SW480 (cell line): ENCODE measurements at places on chromosomes 12 and 14.

DNA sequence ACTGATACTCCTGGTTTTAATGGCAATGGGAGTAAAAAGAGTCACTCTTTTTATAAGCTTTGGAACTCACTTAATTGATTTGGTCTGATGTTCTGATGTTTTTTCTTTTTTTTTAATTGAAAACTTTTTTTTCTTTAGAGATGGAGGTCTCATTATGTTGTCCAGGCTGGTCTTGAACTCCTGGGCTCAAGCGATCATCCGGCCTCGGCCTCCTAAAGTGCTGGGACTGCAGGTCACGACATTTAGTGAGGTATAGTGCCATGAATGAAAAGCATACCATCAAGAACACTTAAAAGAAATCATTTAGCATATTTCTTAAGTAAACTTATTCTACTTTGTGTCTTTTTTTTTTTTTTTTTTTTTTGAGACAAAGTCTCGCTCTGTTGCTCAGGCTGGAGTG is 12.7 kb upstream of the EID3 start:
- no peak for DNase-seq

DNA sequence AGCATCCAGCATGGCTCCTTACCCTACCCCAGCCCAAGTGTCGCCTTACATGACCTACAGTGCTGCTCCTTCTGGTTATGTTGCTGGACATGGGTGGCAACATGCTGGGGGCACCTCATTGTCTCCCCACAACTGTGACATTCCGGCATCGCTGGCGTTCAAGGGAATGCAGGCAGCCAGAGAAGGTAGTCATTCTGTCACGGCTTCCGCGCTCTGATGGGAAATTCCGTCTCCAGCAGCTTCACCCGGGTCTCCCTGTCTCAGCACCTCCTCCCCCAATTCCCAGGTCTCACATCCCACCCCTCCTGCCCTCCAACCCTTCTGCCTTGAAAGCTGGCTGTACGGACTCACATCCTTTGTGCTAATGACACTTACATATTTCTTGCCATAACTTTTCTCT is 14.6 kb downstream of the PAX9 start:
- no peak for DNase-seq

GRCh38 chr12:49673446-49674317 is 33.5 kb downstream of the FMNL3 start:
- no peak for DNase-seq

DNA sequence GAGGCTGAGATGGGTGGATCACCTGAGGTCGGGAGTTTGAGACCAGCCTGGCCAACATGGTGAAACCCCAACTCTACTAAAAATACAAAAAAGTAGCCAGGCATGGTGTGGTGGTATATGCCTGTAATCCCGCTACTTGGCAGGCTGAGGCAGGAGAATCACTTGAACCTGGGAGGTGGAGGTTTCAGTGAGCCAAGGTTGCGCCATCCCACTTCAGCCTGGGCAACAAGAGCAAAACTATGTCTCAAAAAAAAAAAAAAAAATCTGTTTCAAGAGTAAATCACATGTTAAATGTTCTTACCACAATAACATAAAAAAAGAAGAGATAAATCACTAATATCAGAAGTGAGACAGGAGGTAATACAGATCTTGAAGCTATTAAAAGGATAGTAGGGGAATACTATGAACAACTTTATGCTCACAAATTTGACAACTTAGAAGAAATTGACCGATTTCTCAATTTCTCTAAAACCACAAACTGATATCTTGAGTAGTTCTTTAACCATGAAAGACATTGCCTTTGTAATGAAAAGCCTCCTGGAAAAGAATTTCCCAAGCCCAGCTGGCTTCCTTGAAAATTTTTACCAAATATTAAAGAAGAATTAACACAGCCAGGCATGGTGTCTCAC is 37.7 kb downstream of the TAOK3 start:
- DNase-seq, result no peak

DNA sequence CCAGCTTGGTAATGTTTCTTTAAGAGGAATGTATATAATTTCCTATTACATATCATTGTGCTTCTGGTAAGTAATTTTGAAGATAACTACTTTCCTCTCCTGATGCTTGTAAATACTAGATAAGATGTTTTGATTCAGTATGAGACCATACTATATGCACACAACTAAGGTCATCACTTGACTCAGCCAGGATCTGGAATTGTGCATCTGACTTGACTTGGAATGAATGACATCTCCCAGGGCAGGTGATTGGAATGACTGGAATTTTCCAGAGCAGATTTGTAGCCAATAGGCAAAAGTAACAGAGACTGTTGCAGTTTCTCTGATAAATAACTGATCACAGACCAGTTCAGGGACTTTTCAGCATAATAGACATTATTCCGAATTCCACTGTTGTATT is 11.1 kb downstream of the BEST3 start:
- no peak for DNase-seq

- no peak for DNase-seq
Measured at GRCh38 chr12:6352193-6353173, 10.6 kb upstream of the TNFRSF1A start.

- DNase-seq, result peak; percentile 33
Measured at GRCh38 chr14:63852271-63852816, 460 bp upstream of the SYNE2 start.

DNA sequence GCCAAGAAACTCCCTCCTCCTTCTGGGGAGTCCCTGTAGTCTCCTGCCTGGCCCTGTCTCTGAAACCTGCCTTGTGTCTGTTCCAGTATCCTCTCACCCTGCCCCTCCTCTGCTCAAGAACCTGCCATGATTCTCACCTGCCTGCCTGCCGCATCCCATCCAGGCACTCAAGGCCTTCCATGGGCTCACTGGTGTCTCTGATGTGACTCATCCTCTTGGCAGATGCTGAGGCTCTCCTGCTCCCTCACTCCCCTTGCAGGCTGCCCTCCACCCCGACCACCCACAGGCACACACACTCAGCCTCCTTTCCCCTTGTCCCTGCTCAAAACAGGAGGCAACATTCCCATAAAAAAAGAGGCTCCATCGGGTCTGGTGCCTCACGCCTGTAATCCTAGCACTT is 5.8 kb upstream of the BEGAIN start:
- DNase-seq, result no peak

- no peak for DNase-seq
Measured at GRCh38 chr12:53670971-53671370, 4.9 kb downstream of the ATP5MC2 start.

- no peak for DNase-seq
Measured at GRCh38 chr12:105393587-105393986, 63.1 kb downstream of the C12orf75 start.

GRCh38 chr12:77940011-77940423 is 109.3 kb downstream of the NAV3 start:
- DNase-seq, result peak; percentile 20

- DNase-seq, result no peak
Measured at GRCh38 chr14:75126121-75126544, 715 bp downstream of the NEK9 start.

DNA sequence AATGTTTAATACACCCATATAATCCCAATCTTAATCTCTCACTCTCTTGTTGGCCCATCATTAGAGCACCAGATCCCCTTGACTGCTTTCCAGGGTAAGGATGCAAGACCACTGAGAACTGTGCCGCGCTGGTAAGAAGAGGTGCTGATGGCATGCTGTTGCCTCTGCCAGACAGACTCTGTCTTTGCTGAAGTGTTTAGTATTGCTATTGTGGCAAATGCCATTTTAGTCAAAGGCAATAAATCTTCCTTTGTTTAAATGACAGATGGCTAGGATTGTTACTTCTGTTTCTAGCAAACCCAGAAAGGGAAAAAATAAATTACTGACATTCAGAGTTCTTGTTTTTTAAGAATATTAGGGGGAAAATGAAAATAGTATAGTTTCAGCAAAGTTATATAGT is 152.3 kb downstream of the MON2 start:
- DNase-seq, result no peak

- no peak for DNase-seq
Measured at GRCh38 chr12:6888360-6888759, 15.3 kb upstream of the SPSB2 start.

DNA sequence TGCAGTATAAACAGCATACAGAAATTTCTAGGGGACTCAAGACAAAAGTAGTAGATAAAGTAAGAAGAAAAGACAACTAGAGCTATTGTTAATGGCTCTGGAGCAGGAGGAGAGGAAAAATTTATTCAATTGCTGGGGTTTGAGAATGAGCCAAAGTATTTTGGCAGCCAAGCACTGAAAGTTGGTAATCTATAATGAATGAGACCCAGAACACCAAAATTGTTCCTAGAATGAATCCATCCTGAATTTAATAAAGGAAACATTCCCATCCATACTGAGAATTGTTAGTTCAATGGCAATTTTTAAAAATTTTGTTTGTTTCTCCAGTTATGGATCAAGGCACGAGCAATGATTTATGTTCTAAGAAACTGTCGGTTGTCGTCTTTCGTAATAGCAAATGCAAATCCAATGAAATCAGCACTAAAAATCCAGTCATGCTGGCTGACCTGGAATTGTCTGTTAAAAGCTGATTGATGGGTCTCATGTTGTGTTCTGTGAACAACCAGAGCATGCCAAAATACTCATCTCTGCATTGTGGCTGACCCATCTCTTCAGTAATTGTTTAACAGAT is 170.9 kb upstream of the LMNTD1 start:
- DNase-seq, result no peak

DNA sequence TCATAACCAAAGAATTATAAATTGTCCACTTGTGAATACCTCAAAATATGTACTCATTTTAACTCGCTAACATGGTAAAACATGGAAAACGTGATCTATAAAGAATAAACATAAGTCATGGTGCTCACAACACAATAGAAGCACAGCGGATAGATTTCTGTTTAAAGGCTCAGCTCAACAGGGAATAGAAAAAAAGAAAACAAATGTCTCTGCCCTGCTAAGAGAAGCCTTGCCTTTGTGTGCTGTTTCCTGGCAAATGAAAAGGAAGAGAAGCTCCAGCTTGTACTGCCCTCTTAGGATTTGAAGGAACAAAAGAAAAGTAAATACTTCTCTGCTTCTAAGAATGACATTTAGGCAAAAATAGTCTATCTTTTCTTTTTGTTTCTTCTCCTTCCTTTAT is 121.0 kb upstream of the KRR1 start:
- DNase-seq, result no peak

DNA sequence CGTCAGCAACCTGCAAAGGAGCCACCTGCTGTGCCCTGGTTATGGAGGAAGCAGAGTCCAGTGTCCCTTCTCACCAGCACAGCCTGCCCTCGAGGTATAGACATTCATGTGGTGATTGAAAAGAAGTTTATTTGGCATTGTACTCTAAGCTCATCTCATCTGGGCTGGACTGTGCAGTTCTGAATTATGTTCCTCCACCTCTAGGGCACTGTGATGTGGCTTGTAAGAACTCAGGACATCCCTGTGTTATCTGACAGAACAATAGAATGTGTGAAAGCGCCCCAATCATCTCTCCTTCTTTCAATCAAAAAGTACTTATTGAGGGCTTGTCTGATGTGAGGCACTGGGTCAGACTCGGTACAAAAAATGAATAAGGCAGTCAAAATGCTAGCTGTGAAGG is 140.1 kb downstream of the DHRS2 start:
- no peak for DNase-seq

- DNase-seq, result no peak
Measured at GRCh38 chr14:92906420-92906819, 16.5 kb upstream of the CHGA start.

DNA sequence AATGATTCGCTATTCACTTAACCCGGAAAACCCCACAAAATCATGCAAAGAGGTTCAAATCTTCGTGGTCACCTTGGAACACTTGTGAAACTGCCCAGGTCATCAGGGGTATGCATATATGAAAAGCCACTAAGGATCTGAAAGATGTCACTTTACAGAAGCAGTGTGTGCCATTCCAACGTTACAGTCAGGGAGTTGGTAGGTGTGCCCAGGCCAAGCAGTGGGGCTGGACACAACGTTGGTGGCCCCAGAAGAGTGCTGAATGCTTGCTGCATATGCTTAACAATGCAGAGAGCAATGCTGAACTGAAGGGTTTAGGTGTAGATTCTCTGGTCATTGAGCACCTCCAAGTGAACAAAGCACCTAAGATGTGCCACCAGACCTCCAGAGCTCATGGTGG is 51.1 kb upstream of the EIF5 start:
- DNase-seq, result no peak

GRCh38 chr14:58887931-58888330 is 250.2 kb downstream of the DACT1 start:
- DNase-seq, result no peak

DNA sequence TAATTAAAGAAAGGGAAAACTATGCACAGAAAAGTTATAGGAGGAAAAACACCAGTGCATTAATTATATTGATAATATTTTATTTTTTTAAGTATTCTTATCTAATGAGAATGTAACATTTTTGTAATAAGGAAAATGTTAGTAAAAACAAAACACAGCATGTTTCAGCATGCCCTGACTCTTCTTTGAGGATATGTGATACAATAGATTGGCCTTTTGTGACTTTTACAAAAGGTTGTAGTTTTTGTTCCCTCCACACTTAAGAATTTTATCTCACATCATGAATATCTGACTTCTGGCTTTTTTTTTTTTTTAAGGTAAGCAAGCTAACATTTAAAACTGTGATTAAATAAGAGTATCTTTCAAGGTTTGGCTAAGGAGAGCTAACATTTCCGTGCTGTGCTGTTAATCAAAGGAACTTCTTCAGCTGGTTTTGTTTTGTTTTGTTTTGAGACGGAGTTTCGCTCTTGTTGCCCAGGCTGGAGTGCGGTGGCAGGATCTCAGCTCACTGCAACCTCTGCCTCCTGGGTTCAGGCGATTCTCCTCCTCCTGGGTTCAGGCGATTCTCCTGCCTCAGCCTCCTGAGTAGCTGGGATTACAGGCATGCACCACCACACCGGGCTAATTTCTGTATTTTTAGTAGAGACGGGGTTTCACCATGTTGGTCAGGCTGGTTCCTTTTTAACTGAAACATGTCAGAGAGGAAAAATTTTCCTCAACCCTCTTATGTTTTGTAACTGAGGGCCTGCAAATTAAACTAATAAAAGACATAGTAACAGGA is 30.8 kb upstream of the RESF1 start:
- no peak for DNase-seq

DNA sequence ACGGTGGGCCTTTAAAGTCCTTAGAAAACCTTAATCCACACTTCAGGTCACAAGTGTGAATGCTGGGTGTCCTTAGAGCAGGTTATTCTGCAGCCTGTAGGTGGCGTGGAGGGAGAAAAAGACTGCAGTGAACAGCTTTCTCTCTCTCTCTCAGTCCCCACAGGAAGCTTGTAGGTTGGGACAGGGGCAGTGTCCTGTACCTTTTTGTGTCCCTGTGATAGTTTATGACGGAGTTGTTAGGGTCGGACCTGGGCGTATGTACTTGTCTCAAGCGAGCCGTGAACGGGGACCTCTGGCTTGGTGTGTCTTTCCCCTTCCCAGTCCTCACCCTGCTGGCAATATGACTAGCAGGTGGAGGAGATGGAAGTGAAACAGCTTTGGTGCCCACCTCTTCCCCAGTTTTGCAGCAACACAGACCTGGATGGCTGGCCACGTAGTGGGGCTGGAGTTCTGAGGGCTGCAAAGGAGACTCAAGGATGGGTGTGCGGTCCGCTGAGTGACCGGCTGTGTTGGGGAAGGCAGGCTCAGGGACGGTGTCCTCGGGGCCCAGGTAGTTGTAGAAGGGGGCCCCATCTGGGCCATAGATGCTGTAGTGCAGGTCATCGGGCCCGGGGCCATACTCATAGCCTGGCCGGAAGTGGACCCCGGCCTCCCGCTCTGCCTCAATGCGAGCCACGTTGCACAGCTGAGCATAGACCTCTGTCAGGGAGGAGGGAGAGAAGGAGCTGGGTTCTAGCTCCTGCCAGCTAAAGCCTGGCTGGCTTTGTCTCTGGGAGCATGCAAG is 8.9 kb downstream of the ISCA2 start:
- DNase-seq, result peak; percentile 65
